Activated T-cell treated with anti-CD3 and anti-CD28 coated beads, Interleukin-2, amount 50 U/mL, for 1 hour (primary cell): ENCODE measurements at places on chromosomes 16 and 17.

- no peak for DNase-seq
These were observed 956.1 kb upstream of the GOT2 start for GRCh38 chr16:59690216-59690615.

DNA sequence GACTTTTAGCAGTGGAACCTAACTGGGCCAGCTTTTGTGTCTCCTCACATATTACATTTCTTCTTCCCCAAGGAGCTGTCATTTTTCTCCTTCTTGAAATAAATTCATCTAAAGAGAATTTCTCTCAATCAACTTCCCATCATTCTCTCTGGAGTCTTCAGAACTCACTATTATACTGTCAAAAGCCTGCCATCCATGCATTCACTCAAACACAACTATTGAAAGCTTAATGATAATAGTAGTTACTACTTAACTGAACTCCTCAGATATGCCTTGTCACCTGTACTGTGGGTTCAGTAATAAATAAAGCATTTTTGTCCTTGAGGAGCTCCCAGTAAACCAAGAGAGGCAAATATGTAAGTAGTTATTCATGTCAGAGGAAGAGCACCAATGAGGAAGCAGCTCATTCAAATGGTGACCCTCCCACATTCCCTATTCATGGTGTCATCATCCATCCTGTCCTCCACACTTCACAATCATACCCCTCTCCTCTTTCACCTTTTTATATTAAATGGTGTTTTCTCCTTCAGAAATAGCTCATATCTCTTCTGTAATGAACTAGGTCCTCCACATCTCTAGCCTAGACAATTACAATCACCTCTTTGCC, 162.6 kb downstream of the CA10 start:
- DNase-seq = no peak

DNA sequence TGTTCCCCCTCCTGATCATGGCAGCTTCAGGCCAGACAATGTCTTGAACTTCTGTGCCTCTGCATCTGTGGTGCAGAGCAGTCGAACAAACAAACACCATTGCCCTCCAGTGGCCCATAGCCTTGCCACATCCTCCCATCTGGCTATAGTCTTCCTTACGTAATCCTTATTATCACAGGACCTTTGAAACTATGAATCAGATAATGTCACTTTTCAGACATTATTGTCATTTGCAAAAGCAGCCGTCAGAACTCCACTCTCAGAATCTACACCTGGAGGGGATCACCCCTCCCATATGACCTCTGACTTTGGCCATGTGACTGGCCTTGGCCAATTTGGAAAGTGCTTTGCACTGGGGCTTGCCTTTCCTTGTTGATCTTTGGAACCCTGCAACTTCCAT, 387.3 kb downstream of the MAF start:
- no peak for DNase-seq

GRCh38 chr17:39187152-39187830, 10.2 kb downstream of the CACNB1 start:
- DNase-seq = no peak

GRCh38 chr17:75941442-75941819, 589 bp upstream of the FBF1 start:
- DNase-seq = no peak

DNA sequence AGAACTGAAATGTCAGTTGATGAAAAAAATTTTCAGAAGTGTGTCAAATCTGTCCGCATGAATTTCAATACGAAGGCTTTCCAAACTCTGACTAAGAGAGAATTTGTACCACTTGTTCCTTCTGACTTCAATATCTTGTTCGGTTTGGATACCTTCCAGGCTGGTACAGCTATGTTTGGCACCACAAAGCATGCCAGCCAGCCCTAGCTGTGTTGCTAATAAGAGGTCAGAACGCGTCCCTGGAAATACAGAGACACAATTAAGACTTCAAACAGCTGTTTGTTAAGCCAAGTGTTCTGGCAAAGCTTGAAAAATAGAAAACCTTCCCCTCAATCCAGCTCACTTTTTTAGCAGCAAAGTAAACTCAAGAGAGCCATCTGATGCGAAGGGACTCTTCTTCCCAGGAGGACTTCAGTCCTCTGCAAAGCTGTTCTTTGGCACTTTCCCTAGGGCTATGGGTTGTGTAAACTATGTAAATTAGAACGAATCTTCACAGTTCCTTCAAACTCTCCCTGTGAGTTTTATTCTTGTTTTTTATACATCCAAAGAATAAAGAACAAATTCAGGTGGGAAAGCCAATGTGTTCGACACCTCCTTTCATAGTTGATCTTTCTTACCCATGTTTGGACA, 35.1 kb downstream of the GRB2 start:
- no peak for DNase-seq

GRCh38 chr16:24950275-24950674, 64.9 kb downstream of the ARHGAP17 start:
- DNase-seq = no peak

DNA sequence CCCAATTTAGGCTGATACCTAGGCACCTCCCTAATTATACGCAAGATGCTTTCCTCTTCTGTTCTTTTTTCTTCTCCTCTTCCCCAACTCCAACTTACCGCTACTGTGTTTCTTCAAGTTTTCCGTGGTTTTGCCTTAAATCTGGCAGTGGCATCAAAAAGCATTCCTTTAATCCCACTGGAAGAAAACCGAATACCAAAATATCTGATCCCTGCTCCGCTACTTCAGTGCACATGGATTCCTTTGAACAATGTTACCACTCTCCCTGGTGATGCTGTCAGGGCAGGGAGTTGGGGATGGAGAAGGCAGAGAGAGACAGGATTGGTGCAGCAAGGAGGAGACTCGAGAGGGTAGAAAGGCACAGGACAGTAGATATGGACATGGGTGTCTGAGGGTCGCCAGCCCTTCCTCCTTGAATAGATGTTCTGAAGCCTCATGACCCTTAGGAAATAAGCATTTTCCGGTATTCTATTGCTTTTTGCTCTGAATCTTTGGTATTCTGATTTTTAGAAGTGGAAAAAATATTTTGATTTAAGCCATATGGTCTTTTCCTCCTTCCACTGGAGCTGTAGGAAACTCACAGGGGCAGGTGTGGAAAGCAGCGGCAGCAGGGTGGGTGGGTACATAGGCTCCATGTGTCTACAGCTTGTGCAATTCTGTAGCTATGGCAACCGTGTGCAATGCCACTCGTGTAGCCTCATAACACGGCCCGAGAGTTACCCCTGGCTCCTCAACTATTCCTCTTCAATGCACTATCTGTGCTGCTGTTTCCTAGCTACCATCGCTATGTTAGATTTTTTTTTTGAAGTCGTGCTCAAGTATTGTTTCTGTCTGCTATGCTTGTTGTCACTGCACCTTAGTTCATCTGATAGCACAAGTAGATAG, 32.3 kb upstream of the TANC2 start:
- DNase-seq = no peak

DNA sequence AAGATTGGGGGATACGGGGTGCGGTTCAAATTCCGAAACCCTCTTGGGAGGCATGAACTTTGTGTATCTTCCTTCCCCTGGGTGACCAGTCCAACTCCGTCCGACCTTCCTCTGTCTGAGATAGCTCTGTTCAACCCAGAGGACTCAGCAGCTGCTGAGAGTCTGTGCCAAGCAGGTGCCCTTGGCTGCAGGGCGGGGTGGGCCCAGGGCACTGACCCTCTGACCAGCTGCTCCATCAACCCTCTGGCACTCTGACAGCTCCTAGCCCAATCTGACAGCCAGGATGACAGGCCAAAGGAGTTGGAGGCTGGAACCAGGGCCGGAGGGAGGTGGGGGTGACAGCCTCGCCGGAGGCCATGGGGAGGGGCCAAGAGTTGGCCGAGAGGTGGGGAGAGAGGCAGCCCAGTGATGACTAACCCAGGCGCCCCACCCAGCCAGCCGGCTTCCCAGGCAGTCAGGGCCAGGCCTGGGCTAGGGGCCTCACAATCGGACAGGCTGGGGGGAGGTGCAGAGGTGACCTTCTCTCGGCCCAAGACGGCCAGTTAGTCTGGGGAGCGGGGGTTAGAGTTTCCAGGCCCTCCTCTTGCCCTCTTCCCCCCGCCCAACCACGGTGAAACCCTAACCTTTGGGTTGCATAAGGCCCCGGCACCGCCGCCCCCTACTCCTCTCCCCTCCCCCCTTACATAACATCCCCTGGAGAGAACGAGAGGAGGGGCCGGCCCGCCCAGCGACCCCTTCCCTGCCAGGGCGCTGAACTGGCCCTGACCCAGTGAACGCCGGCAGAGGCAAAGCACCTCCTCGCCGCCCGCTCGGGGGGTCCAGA, 5.0 kb upstream of the TLCD2 start:
- peak; percentile 57 for DNase-seq

- no peak for DNase-seq
These were observed 66.2 kb upstream of the TRAP1 start for GRCh38 chr16:3783516-3783915.

DNA sequence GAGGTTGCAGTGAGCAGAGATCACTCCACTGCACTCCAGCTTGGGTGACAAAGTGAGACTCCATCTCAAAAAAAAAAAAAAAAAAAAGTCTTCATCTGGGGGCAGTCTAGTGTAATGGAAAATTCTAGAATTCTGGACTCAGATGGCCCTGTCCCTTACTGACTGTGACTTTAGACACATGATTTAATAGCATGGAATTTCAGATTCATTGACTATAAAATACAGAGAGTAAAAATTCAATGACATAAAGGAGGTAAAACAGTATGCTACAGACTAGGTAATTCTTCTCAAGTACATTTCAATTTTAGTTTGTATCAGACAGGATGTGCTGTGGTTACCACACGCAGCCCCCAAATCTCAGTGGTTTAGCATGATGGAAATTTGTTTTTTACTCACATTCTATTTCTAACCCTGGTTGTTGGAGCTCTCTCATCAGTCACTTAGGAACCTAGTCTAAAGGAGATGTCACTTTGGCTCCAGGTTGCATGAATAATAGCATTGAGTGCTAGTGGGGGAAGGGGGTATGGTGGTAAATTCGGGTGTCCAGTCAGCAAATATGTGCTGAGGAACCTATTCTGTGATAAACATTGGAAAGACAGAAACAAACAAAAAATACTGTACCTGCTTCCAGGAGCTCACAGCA, 444.0 kb downstream of the XYLT1 start:
- DNase-seq = no peak

GRCh38 chr17:49556223-49556943, 19.3 kb upstream of the NXPH3 start:
- peak; percentile 87 for DNase-seq

DNA sequence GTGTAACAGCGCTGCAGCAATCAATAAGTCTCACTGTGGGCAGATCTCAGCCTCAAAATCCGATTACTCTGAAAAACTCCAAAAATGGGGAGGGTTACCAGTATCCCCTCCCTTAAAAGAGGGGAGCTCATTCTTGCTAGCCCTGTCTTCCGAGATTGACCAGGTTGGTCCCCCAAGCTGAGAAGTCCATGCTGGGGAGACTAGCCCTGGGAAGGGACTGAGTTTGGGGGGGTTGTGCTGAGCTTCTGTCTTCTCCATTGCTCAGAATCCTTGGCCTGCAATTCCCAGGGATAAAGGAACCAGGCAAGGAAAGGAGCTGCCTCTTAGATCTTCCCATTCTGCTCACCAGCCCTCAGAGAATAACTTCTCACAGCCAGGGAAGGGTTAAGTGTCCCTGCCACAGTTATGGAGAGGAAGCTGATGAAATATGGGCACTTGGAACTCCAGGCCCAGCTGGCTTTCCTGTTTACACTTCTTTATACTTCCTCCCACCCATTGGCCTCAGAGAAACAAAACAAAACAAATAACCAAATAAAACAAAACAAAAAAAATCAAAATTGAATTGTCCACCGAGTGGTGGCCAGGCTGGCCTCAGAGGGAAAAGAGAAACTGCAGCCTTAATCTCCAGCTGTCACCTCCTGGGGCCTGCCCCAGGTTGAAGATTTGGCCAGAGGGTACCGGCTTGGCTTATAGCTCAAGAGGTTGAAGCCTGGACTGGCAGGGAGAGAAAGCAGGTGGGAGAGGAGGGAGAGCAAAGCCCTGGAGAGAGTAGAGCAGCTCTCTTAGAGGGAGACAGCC, 2.6 kb downstream of the HOXB3 start:
- no peak for DNase-seq

- DNase-seq = no peak
These were observed 7.1 kb downstream of the ERBB2 start for GRCh38 chr17:39706921-39707337.

DNA sequence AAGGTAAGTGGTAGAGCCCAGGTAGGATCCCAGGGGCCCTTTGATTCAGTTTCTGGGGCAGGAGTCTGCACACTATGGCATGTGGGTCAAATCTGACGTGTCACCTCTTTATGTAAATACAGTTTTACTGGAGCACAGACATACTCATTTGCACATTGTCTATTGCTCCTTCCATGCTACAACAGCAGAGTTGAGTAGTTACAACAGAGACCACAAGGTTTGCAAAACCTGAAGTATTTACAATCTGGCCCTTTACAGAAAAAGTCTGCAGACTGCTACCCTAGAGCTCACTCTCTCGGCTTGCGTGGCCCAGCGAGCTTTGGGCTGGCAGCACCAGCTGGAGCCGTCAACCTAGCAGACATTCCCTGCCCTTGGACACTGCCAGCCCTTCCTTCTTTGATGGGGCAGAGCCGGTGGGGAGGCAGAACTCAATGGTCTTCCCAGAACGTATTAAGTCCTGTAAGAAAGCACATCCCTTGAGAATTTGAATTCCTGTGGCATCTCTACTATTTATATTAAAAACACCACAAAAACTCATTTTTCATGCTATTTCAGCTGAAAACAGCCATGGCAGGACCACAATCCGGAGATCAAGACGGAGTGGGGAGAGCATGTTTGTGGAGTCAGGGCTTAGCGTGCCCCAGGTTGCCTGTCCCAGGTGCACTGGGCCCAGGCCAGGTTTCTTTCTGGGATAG, 133.1 kb upstream of the NUDT7 start:
- no peak for DNase-seq

DNA sequence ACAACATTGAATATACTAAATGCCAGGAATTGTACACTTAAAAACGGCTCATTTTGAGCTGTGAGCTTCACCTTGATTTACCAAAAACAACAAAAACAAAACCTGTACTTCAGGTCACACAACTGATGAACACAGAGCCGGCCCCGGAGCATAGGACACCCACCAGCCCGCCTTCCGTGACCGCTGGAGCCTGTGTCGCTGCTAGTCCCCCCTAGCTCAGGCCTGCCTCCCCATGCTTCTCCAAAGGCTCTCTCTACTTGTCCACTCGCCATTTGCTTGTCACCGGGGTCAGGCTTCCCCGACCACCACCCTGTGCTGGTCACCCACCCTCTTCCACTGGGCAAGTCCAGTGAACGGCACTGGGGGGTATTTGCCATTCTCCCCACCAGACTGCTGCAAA, 113.8 kb upstream of the TNRC6C start:
- DNase-seq = no peak

- no peak for DNase-seq
These were observed 51.2 kb downstream of the COTL1 start for GRCh38 chr16:84566545-84567257.
